ENCODE measurements at places on chromosomes 2 and 18. TPM values are rescaled to one million over a fixed set of nuclear protein-coding genes. Genes with fewer than 3 reads are reported as not detected.
A peak's percentile ranks its signal among the peaks of the same experiment; 100 is the strongest.

- no peak for DNase-seq
Observed at GRCh38 chr2:28201671-28202180, 190.9 kb upstream of the FOSL2 start.

DNA sequence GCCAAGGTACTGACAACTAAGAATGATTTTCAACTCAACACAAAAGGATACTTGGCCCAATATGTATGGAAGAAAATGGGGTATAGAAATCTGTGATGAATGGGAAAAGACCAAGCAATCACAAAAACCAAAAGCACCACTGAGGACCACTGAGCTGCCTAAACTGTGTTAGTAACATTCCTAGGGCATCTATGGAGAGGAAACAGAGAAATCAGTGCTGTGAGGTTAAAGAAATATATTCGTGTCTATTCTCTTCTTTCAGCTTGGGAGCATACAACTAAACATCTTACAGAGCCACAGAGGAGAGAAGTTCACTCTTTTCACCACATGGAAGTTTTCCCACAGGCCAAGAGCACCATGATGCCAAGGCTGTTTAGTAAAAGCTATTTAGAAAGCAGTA lies 47.3 kb upstream of the CALCRL start:
- DNase-seq = no peak

MYL1 gene
- polyA plus RNA-seq = not detected

DNA sequence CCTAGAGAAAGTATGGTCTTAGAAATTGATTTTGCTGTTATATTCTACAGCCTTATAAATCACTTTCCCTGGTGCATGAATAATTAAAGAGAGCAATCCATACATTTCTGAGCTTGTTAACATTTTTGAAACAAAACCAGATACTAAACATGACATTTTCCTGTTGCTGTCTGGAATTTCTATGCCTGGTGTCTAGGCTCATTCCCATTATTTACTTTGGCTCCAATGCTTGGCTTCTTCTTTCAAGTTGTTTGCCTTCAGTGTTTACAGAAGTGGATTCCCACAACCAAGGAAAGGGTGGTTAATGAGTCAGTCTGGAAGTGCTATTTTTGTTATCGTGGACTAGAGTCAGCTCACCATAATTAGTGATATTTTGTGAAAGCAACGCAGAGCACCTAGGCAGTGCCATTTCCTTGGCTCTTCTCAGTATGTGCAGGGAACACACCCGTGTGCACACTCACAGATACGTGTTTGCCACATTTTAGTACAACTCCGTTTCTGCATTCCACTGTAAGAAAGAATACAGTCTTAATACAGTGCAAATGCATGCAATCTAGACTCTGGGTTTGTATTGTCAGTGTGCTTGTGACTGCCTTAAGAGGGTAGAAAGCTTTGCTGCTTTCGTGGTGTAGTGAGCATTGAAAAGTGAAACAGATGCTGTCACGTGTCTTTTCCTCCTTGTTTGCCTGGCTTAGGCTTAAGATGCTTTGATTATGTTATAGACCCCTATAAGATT lies 185.0 kb upstream of the RASGRP3 start:
- DNase-seq = peak; percentile 60

TMSB10 gene
- polyA plus RNA-seq = 2,234 TPM

DNA sequence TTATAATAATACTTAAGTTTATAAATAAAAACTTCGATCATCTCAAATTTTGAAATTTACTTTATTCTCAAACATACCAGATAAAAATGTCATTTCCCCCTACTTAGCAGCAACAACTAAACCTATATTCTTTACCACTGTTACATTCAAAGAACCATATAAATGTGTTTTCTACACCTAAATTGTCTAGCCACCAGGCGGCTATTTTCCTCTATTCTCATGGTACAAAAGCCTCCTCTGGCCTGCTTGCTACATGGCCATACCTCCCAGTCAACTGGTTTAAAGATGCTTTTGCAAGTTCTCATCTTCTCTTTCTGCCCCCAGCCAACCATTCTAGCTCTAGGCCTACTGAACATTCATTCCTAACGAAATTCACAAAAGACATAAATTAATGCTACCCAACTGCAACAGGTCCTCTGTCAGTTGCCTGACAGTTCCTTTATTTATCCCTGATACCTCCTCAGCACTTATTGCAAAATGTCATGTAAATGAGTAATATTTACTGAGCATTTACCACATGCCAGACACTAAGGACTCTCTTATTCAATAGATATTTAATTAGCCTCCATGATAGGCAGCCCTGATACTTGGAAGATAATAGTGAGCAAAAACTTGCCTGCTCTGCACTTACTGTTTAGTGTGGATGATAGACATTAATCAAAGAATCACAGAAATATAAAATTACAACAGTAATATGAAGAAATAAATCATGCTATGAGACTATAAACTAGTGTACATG lies 5.0 kb downstream of the C1D start:
- DNase-seq = no peak

DNA sequence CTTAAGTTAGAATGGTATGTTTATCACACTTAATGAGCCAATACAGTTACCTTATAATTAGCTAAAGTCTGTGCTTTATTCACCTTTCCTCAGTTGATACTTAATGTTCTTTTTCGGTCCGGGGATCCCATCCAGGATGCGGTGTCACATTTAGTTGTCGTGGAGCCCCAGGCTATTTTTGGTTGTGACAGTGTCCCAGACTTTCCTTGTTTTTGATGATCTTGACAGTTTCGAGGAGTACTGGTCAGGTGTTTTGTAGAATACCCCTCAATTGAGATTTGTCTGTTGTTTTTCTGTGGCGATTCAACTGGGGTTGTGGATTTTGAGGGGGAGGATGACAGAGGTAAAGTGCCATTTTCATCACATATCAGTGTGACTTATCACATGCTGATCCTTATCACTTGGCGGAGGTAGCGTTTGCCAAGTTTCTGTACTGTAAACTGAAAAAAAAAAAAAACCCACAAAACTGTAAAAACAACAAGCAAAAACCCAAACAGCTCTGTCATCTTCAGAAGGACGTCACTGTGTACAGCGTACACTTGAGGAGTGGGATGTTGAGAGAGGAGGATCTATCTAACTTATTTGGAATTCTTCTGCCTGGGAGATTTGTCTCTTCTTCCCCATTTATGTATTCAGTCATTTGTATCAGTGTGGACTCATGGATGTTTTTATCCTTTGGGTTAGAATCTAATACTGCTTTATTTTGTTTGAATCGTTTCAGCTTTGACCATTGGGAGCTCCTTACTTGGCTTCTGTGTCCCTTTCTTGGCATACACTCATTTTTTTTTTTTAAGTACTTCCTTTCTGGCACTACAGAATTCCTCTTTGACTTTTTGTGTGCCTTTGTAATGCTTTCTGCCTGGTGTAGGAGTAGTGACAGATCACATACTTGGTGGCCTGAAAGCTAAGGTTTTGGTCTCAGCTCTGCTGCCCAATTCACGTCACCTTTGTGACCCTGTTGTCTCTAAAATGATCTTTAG lies 68.1 kb downstream of the FMNL2 start:
- DNase-seq = no peak

GRCh38 chr18:44898498-44898897 lies 217.8 kb downstream of the SETBP1 start:
- no peak for DNase-seq

TUBB8B gene
- polyA plus RNA-seq = 0.10 TPM

GRCh38 chr2:132654968-132655367 lies 15.0 kb downstream of the LYPD1 start:
- DNase-seq = no peak

- peak; percentile 38 for DNase-seq
Observed at GRCh38 chr2:138060301-138060635, 96.0 kb downstream of the HNMT start.

GRCh38 chr2:62315476-62315875 lies 119.6 kb downstream of the B3GNT2 start:
- DNase-seq = no peak

DNA sequence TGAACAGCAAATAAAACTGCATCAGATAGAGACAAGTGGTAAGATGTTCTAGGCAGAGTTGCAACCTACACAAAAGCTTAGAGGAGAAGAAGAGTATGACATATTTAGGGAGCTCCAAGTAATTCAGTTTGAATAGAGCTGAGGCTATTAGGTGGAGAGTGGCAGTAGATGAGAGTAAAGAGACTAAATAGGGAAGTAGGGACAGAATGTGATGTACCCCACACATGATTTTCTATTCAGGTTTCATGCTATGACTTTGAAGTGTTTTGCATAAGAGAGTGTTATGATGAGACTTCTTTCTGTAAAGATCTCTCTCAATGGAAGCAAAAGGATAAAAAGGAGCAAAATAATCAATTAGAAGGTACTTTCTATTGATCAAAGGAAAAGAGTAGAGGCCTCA lies 206.8 kb upstream of the ERBB4 start:
- no peak for DNase-seq

DNA sequence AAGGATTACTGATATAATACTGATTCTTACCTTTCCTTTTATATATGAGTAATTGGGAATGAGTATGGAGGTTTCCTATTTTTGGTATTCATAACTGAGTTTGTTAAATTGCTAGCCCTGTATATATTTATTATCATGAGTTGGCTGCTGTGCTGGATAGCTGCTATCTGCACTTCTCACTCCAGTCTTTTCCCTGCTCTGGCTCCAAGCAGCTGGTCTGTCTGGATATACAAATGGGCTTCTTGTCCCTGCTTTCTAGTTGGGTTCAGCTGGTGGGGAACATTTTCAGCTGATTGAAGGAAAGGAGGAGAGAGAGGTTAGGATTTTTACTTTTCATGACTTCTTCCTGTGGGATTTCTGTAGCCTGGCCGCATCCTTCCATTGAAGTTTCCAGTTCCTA lies 41.2 kb downstream of the AGFG1 start:
- DNase-seq = no peak

- no peak for DNase-seq
Observed at GRCh38 chr2:19747310-19748072, 154.3 kb downstream of the TTC32 start.

OSR1 gene
- 4.3 TPM for polyA plus RNA-seq

DNA sequence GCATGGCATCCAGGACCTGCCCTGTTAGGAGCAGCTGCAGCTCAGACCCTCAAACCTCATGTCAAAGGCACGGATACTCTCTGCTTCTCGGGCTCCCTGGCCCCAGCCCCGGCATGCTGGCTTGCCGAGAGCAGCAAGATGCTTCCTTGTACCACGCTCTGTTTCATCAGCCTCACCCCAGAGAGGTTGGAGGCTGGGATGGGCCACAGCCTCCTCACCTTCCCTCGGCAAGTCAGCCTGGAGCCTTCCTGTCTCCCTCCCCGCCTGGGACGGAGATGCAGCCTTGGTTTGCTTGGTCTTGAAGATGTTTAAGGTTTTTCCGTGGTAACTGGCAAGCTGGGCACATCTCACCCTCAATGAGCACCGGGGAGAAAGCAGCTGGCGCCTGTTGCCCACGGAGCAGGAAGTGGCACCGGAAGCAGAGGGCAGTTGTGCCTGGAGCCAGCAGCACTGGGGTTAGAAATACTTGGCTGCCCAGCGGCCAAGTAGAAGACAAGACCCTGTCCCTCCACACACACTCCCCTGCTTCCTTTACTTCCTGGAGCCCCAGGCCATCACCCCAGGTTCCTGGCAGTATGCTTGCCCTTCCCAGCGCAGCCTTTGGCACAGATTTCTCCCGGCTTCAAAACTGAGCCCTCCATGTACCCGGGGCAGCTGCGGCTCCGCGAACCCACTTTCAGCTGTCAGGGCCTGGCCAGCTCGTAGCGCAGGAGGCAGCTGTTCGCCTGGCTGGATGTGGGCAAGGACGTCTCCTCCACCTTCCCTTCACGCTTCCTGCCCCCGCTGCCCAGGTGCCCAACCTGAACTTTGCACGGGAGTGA lies 17.4 kb downstream of the FBLN7 start:
- DNase-seq = no peak

GRCh38 chr2:323035-323434 lies 35.1 kb upstream of the ALKAL2 start:
- no peak for DNase-seq

DNA sequence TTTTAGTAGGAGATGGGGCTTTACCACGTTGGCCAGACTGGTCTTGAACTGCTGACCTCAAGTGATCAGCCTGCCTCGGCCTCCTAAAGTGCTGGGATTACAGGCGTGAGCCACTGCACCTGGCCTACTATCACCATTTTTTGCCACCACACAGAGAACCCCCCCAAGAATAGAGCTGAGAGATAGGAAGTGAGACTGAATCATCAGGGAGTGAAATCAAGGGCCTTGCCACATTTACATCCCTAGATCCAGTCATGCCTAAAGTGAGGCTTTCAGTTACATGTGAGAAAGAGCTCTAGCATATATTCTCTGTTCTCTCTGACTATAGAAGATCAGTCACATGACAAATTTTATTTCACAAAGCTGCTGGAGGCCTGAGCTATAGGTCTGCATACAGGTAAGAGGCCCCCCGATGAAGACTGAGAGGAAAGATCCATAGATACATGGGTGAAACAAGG lies 28.0 kb upstream of the KCMF1 start:
- DNase-seq = no peak

- DNase-seq = no peak
Observed at GRCh38 chr2:170869036-170869435, 52.3 kb downstream of the GAD1 start.

RPRM gene
- not detected for polyA plus RNA-seq

DNA sequence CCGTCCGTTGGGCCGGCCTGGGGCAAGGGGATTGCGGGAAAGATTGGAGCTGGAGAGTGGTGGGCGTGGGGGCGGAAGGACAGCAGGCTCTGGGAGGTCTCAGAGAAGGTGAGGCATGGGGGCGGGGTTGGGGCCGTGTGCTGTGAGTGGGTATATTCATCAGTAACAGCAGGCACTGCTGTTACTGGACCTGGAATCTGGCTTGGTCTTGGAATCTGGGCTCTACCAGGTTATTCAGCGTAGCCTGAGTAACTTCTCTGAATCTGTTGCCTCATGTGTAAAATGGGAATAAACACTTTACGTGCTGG lies 435 bp downstream of the RNF181 start:
- no peak for DNase-seq

DNA sequence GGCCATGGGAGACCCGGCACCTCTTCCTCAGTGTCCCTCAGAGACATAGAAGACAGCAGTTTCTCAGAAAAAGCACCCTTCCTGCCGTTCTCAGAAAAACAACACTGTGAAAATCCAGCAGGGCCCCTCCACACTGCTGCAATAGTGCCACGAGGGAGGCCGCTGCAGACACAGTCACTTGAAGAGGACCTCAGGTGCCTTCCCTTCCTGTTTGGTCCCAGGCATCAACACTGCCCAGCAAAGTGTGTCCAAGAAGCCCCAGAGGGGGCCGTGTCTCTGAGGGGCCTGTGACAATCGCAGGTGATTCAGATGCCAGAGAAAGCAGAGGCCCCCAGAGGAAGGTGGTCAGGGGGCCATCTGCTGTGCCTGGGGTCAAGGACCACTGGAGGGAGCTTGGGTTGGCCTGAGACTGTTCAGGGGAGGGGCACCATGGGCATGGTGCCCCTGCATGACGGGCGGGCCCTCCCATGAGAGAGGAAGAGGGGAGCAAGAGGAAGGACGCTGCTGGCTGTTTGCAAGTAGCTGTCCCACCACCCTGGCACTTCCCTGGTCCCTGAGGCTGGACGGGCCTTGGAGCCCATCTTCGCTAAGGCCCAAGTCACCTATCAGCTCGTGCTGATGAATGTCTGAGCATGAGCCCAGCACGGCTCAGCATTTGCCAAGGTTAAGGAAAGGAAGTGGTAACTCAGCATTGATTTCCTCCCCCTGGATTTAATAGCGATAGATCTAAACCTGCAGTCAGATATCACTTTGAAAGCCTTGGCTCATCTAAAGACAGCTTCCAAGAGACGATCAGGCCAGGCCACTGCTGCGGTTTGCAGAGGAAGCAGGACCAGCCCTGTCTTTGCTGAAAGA lies 9.1 kb downstream of the TWIST2 start:
- DNase-seq = no peak

XDH gene
- polyA plus RNA-seq = 0.69 TPM

PGAP1 gene
- 4.1 TPM for polyA plus RNA-seq

GRCh38 chr18:57831597-57832377 lies 28.7 kb upstream of the ATP8B1 start:
- DNase-seq = no peak

Measured in BJ (cell line).